GM12865 (cell line): ENCODE measurements at places on chromosomes 1 and 21.

GRCh38 chr1:45969866-45970265 lies 162.6 kb downstream of the PIK3R3 start:
- no peak for DNase-seq

GRCh38 chr1:43722810-43723209 lies 15.5 kb downstream of the ST3GAL3 start:
- no peak for DNase-seq

GRCh38 chr1:194698908-194699318 lies 1512.5 kb upstream of the B3GALT2 start:
- DNase-seq, result peak; percentile 8

DNA sequence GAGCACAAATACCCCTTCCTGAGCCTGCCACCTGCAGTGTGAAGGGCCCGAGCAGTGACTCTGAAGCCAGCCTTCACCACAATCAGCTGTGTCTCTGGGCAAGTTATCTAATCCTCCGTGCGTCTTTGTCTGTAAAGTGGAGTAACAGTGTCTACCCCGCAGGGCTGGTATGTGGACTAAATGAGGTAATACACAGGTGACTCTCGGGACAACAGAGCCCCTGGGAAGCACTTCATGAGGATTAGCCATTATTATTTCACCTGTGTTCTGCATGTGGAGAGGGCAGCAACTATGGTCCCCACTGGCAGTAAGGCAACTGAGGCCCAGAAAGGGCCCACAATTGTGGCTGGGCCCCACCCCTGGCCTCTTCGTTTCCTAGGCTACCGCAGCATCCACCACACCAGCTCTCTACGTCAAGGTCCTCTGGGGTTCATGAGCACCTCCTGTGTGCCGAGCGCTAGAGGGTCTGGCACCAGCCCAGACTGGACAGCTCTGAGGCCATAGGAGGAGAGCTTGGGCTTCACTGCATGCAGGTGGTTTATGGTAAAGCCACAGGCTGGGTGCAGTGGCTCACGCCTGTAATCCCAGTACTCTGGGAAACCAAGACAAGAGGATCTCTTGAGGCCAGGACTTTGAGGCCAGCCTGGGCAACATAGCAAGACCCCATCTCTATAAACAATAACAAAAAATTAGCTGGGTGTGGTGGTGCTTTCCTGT lies 41.3 kb upstream of the LRP8 start:
- no peak for DNase-seq

GRCh38 chr1:20633190-20634064 lies at the start of gene PINK1:
Gene PINK1 (plus strand): TSS chr1:20633458. CDS start chr1:20633549, 91 bp downstream.
- peak; percentile 76 for DNase-seq

GRCh38 chr1:185795181-185795580 lies 61.0 kb downstream of the HMCN1 start:
- DNase-seq, result no peak

- no peak for DNase-seq
These were observed 1017.0 kb upstream of the TMPRSS15 start for GRCh38 chr21:19420565-19420964.

DNA sequence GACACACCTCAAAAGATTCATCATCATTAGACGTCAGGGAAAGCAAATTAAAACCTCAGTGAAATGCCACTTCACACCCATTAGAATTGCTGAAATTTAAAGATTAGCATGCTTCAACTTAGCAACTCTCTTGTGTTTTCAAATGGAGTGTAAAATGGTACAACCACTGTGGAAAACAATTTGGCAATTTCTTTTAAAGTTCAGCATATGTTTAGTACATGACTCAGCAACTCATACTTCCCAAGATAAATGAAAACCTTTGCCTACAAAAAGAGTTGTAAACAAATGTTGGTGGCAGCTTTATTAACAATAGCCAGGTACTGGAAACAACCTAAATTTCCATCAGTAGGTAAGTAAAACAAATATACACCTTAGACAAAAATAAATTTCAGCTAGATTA lies 42.7 kb downstream of the ST3GAL3 start:
- no peak for DNase-seq
